CD8-positive, alpha-beta T cell (primary cell): ENCODE measurements at places on chromosomes 7 and 10. TPM values are rescaled to one million over a fixed set of nuclear protein-coding genes. Genes with fewer than 3 reads are reported as not detected.

MEOX2 gene
- not detected for total RNA-seq

SPDYE16 gene
- not detected for total RNA-seq

DGKI gene
- total RNA-seq: not detected

TPK1 gene
- total RNA-seq: 15.1 TPM

MYOF gene
- not detected for total RNA-seq

C10orf105 gene
- 0.33 TPM for total RNA-seq

RAMP3 gene
- total RNA-seq: not detected

TRIM73 gene
- 16.6 TPM for total RNA-seq

PTPRN2 gene
- total RNA-seq: 0.14 TPM

SLC18A3 gene
- not detected for total RNA-seq

EPHB6 gene
- total RNA-seq: 13.8 TPM

ZNF365 gene
- total RNA-seq: 0.61 TPM

LCOR gene
- 57.9 TPM for total RNA-seq

GRCh38 chr7:146728611-146729010 is 612.0 kb downstream of the CNTNAP2 start:
- DNase-seq: no peak

GRCh38 chr10:103692952-103693811 is 162.2 kb downstream of the SH3PXD2A start:
- DNase-seq: peak; percentile 26

- DNase-seq: no peak
Measured at GRCh38 chr10:46092524-46093081, 46.5 kb upstream of the MSMB start.

DNA sequence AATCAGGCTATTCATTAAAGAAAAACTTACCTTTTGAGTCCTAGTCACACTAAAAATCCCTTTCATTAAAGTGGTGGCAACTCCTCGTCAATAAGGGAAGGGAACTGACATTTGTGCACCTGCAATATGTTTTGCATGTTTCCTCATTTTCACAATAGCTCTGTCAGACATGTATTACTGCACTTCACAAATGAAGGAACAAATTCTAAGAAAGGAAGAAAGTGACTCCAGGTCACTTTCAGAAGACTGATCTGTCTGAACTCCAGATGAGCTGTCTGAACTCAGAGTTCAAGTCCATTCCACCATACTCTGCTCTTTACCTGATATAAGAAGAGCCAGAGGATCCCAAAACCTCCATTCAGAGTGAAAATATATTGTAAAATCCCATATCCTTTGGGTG is 50.3 kb upstream of the GSAP start:
- DNase-seq: no peak

GRCh38 chr7:14888962-14889361 is 13.6 kb downstream of the DGKB start:
- no peak for DNase-seq

DNA sequence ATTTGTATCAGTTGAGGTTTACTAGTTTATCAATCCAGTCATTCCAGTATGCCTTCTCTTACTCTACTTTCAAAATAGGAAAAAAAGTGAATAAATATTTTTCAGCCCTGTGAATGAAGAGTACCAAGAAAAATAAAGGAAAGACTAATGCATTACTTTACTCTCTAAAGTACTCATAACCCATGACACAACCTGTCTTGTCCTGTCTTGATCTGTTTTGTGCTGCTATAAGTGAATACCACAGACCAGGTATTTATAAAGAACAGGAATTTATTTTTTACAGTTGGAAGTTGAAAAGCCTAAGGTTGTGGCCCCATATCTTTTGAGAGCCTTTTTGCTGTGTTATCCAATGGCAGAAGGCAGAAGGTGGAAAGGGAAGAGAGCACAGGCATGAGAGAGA is 194.6 kb upstream of the DKK1 start:
- no peak for DNase-seq

- DNase-seq: no peak
Measured at GRCh38 chr10:124700293-124701037, 43.7 kb downstream of the FAM53B start.

DNA sequence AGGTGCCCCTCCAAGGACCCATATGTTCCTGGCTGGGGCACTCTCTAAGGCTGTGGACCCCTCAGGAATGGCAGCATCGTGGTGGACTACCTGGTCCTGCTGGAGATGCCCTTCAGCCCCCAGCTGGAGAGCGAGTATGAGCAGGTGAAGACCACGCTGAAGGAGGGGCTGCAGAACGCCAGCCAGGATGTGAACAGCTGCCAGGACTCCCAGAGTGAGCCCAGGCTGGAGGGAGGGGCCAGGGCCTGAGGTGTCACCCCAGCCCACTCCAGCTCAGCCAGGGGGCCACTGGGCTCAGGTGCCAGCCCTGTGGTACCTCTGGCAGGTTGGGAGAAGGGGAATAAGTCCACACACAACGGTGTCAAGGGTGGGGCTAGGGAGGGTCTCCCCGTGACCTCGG is 4.7 kb upstream of the MUC12 start:
- no peak for DNase-seq

- no peak for DNase-seq
Measured at GRCh38 chr7:69657985-69658384, 59.7 kb downstream of the AUTS2 start.

GRCh38 chr10:118036281-118036875 is 10.4 kb downstream of the RAB11FIP2 start:
- DNase-seq: no peak

GRCh38 chr7:77276120-77276519 is 76.5 kb upstream of the FGL2 start:
- DNase-seq: no peak

DNA sequence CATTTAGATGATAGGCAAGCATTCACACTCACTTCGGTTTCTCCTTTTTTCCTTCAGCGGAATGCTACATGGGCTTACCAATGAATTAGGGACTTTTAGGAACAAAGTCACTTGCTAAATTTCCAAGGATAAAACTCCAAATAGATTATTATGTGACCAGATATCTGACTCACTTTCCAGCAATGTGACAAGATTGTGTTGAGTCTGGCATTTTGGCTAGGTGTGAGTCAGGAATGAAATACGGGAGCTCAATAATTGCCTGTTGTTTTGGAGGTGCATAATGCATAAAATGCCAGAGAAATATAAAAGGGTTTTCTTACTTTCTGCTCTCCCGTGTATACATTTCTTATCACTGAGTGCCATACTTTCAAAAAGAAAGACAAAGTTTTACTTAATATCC is 721.1 kb downstream of the KCNMA1 start:
- no peak for DNase-seq

- DNase-seq: no peak
Measured at GRCh38 chr7:152512706-152513105, 76.9 kb upstream of the KMT2C start.

- no peak for DNase-seq
Measured at GRCh38 chr10:71631007-71631861, 88.3 kb downstream of the C10orf105 start.

DNA sequence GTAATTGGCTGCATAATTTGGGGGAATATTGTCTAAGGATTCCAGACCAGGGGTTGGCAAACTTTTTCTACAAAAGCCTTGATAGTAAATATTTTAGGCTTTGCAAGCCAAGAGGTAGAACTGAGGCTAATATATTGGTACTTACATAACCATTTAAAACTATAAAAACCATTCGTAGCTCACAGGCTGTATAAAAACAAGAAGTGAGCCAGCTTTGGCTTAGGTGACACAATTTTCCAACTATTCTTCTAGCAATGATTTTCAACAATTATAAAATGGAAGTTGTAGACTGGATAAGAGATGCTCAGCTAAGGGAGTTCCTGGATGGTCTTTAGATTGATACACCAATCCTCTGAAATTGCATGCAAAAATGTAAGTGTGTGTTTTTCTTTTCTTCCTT is 1.4 kb downstream of the GPR141 start:
- DNase-seq: no peak

DNA sequence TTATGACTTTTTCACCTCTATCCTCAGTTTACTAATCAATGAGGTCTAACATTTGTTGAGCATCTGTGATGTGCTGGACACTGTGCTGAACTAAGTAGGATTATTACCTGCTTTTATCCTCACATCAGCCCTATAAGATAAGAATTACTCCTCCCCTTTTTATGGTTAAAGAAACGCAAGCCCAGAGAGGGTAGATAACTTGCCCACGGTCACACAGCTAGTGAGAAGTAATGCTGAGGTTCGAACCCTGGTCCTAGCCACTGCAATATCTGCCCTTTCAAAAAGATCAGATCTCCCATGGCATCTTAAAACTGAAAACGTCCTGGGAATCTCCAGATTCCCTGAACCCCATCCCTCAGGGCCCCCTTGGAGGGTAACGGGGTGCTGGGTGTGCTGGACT is 118.3 kb downstream of the C10orf105 start:
- DNase-seq: no peak

GRCh38 chr7:111362506-111363054 is 199.7 kb downstream of the IMMP2L start:
- DNase-seq: no peak

- DNase-seq: no peak
Measured at GRCh38 chr10:116056445-116057293, 216.3 kb downstream of the GFRA1 start.

- DNase-seq: no peak
Measured at GRCh38 chr7:69880840-69881239, 282.6 kb downstream of the AUTS2 start.

DNA sequence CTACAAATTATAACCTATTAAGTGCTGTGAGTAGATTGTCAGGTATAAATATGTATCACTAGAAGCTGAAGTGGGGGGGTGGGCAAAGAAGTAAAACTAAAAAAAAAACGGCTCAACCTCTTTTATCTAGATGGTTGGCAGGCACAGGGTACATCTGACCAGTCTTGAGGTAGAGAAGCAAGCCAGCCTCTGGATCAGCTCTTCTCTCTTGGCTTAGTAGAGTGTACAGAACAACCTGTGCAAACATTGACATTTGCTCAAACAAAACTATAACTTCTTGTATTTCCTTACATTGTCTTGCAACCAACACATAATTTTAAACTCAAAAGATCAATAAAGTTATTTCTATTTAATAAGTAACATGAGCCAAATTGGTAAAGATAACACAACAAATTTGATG is 25.6 kb downstream of the DNA2 start:
- no peak for DNase-seq

DNA sequence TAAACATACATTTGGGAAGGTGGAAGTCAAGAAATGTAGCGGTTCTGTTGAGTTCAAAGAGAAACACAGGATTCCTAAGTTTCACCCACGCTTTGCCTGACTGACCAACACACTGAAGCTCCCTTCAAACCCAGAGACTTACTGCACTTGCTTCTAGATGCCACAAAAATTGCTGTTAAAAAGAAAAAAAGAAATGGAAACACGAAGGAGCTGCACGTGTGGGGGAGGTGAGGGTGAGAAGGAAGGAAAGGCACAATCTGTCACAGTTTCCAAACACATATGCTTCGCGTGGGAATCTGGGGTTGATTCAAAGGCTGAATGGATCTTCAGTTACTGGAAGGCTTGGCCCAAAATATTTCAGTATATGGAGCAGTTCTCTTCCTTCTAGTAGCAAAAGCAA is 495.6 kb downstream of the DNAJB6 start:
- no peak for DNase-seq

- no peak for DNase-seq
Measured at GRCh38 chr7:2629746-2630681, 1.8 kb upstream of the TTYH3 start.

GRCh38 chr10:111034598-111035310 is 42.1 kb upstream of the ADRA2A start:
- no peak for DNase-seq

GRCh38 chr7:25035274-25035673 is 55.3 kb upstream of the OSBPL3 start:
- no peak for DNase-seq

DNA sequence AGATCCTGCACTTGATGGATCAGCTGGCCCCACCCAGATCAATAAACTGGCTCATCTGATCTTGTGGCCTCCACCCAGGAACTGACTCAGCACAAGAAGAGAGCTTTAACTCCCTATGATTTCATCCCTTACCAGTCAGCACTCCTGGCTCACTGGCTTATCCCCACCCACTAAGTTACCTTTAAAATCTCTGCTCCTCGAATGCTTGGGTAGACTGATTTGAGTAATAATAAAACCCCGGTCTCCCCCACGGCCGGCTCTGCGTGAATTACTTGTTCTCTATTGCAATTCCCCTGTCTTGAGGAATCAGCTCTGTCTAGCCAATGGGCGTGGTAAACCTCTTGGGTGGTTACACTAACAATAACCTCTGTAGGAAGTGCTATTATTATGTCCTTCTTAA is 83.7 kb downstream of the MBL2 start:
- DNase-seq: no peak

DNA sequence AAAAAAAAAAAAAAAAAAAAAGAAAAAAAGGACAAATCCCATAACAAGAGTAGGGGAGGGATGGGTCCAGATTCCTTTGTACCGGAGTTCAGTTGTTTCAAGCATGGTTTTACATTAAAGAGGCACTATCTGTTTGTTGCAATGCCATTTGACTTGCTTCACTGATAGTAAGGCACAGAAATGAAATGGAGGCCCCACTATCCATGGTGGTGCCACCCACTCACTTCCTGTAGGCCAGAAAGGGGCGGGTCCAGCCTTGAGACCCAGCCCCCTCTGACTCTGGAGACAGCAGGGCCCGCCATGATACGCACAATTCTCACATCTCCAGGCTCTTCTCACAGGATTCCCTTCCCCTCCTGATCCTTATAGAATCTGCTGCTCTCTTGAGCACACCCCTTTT is 100.0 kb downstream of the CLEC2L start:
- no peak for DNase-seq

- no peak for DNase-seq
Measured at GRCh38 chr7:121083138-121083789, 94.8 kb downstream of the CPED1 start.

GRCh38 chr7:137626469-137627067 is 220.2 kb downstream of the DGKI start:
- DNase-seq: peak; percentile 27

DNA sequence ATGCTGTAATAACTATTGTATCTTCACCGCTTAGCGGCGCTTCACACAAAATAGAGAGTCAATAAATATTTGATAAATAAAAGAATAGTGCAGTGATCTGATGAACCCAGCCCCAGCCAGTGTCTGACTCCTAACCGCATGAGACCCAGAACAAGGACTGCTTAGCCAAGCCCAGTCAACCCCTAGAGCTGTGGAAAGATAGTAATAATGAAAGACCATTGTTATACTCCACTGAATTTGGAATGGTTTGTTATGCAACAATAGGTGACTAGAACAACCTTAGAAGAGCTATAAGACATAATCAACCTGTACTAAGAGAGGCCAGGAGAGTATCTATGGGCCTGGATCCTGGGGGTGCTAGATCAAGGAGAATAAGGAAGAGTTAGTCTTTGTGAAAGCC is 230.5 kb upstream of the INHBA start:
- no peak for DNase-seq

GRCh38 chr10:44471410-44471809 is 86.5 kb upstream of the CXCL12 start:
- DNase-seq: no peak

- DNase-seq: no peak
Measured at GRCh38 chr10:4137299-4137698, 352.3 kb upstream of the KLF6 start.

GRCh38 chr10:121510201-121510771 is 88.0 kb downstream of the FGFR2 start:
- DNase-seq: no peak
